ENCODE measurements at places on chromosomes 11 and 22. TPM values are rescaled to one million over a fixed set of nuclear protein-coding genes. Genes with fewer than 3 reads are reported as not detected.

- peak; percentile 17 for DNase-seq
Measured at GRCh38 chr22:49046546-49047361, 780.9 kb downstream of the BRD1 start.

CD59 gene
- total RNA-seq = 682 TPM

- DNase-seq = peak; percentile 64
Measured at GRCh38 chr11:208181-208916, 841 bp downstream of the RIC8A start.

DNA sequence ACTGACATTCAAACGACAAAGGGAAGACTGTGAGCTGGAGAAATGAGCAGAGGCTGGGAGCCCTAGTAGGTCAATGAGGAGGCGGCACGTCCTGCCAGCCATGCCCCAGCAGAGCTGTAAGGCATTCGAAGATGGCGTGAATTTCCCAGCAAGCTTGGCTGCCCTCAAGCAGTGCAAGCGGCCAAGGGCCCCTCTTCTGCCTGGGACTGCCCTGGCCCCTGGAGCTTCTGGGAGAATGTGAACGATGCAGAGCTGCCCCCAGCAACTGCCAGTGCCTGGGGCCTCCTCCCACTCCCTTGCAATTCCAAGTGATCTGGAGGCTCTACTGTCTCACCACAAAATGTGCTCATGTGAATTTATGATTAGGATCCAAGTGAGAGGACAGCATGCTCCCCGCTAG, 4.3 kb downstream of the PPM1F start:
- no peak for DNase-seq

GRCh38 chr11:127191261-127191660, 190.7 kb upstream of the KIRREL3 start:
- no peak for DNase-seq

DNA sequence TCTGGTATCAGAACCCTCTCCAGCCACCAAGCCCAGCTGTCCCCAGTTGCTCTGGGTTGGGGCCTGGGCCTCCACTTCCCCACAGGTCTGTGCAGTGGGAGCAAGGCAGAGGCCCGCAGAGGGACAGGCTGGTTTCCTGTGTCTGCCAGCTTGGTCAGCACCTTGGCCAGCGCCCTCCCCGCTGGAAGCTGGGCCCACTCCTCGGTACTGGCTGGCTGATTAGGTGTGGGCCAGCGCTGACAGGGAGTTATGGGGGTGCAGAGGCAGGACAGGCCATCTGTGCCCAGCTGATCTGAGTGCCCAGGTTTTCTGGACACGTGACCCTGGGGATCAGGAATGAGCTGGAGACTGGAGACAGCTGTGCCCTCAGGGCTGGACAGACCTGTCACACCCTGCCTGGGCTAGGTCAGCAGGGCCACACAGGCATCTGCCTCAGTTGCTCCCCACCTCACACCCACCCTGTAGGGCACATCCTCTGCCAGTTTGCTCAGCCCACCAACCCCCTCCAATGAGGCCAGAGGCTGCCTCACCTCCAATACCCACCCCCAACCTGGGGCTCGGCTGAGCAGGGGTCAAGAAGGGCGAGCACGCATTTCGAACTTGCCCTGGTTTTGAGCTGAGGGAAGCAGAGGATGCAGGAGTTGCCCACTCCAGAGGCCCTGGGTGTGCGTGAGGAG, 175.3 kb downstream of the IGLL1 start:
- DNase-seq = no peak

- DNase-seq = peak; percentile 68
Measured at GRCh38 chr11:65488273-65489034, 10.4 kb upstream of the MALAT1 start.

- no peak for DNase-seq
Measured at GRCh38 chr11:123143921-123144320, 51.1 kb downstream of the CLMP start.

- no peak for DNase-seq
Measured at GRCh38 chr11:11347592-11347991, 5.5 kb downstream of the CSNK2A3 start.

- DNase-seq = no peak
Measured at GRCh38 chr11:69924308-69925161, 105.3 kb upstream of the FGF3 start.

GRCh38 chr11:82837650-82838049, 62.6 kb downstream of the PRCP start:
- DNase-seq = no peak

DNA sequence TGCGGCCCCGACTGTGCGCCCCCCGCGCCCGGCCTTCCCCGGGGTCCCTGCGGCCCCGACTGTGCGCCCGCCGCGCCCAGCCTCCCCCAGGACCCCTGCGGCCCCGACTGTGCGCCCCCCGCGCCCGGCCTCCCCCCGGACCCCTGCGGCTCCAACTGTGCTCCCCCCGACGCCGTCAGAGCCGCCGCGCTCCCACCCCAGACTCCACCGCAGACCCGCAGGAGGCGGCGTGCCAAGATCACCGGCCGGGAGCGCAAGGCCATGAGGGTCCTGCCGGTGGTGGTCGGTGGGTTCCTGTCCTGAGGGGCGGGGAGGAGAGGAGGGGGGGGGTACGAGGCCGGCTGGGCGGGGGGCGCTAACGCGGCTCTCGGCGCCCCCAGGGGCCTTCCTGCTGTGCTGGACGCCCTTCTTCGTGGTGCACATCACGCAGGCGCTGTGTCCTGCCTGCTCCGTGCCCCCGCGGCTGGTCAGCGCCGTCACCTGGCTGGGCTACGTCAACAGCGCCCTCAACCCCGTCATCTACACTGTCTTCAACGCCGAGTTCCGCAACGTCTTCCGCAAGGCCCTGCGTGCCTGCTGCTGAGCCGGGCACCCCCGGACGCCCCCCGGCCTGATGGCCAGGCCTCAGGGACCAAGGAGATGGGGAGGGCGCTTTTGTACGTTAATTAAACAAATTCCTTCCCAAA, 3.1 kb downstream of the DRD4 start:
- DNase-seq = no peak

GRCh38 chr11:113332023-113332422, 17.6 kb downstream of the TTC12 start:
- DNase-seq = no peak

PTPRCAP gene
- total RNA-seq = 2.3 TPM

DNA sequence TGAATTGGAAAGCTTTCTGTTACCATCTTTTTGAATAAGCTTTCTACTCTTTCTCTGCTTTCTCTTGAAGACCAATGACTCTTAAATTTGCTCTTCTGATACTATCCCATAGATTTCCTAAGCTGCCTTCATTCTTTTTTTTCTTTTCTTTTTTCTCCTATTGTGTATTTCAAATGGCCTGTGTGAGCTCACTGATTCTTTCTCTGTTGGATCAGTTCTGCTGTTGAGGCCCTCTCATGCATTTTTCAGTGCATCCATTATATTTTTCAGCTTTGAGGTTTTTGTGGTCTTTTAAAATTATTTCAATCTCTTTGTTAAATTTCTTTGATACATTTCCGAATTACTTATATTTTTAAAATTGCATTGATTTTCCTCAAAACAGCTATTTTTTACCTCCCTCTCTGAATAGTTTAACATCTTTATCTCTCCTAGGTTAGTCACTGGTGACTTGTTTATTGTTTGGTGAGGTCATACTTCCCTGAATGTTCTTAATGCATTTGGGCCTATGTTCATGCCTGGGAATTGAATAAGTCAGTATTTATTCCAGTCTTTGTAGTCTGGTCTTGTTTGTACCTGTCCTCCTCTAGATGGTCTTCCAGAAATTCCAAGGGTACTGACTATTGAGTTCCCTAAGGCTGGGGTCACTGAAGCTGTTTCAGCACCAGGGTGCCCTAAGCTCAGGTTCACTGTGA, 110.6 kb upstream of the SERPIND1 start:
- no peak for DNase-seq

- no peak for DNase-seq
Measured at GRCh38 chr11:120391854-120392253, 55.6 kb downstream of the ARHGEF12 start.

DNA sequence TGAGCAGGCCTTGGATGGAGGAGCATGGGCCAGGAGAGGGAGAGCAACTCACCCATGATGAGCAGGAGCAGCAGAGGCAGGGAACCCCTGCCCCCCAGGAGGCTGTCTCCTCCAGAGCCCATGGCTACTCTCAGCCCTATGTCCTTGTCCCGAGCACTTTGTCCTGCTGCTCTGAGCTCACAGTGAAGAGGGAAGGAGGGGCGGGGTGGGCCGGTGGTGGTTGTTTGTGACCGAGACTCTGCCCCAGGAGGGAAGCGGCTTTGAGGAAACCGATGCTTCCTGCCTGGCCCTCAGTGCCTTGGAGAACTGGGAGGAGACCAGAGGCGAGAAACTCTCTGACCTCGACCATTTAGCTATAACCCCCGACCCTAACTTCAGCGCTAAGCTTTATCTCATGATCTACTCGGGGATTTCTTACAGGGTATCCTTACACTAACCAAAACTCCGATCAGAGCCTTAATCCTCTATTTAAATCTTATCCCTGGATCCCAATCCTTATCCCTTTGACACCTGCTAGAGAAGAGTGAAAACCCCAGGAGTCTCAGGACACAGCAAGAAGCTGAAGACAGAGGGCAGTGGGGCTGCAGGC, at the start of gene ROBO4:
Gene ROBO4, minus strand, starts transcription at position 192 of the 589 bp plus-strand sequence. Its CDS starts 70 bp downstream, at position 122.
- peak; percentile 37 for DNase-seq

GRCh38 chr11:129546266-129546665, 170.6 kb downstream of the BARX2 start:
- no peak for DNase-seq

TMEM121B gene
- 0.24 TPM for total RNA-seq

IGLL1 gene
- total RNA-seq = not detected

- DNase-seq = peak; percentile 85
Measured at GRCh38 chr11:73393479-73394415, 17.5 kb downstream of the RELT start.

DNA sequence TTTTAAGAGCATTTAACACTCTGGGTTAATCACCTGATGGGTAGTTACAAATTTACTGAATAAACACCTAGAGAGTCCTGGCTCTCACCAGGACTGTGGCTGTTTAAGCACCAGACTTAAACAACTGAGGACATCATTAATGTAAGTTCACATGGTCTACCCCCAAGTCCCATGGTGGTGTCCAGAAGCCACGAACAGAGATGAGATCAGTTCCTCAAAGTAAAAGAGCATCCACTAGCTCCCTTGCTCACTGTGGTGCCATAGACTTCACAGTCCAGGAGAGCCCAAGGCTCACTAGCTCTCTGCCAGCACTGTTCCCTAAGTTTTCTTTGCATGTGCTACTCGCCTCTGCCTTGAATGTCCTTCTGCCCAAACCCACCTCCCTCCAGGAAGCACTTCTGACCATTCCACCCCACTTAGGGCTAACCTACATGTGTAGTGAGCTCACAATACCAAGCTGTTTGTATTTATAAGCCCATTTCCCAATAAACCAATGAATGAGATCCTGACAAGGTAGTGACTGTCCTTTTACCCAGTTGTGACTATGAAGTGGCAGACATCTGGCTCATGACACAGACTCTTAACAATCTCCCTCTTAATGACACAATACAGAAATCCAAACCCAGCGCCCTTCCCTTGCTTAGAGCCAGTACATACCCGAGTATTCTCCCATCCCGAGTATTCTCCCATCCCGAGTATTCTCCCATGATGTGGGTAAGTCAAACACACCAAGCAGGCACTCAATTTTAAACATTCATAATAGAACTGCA, 15.7 kb downstream of the NAP1L4 start:
- DNase-seq = no peak

GRCh38 chr22:46688949-46689348, 49.1 kb downstream of the CERK start:
- no peak for DNase-seq

GRCh38 chr11:113994077-113994954, 19.4 kb downstream of the HTR3A start:
- no peak for DNase-seq

GRCh38 chr11:131629925-131630540, 259.6 kb downstream of the NTM start:
- DNase-seq = no peak

DNA sequence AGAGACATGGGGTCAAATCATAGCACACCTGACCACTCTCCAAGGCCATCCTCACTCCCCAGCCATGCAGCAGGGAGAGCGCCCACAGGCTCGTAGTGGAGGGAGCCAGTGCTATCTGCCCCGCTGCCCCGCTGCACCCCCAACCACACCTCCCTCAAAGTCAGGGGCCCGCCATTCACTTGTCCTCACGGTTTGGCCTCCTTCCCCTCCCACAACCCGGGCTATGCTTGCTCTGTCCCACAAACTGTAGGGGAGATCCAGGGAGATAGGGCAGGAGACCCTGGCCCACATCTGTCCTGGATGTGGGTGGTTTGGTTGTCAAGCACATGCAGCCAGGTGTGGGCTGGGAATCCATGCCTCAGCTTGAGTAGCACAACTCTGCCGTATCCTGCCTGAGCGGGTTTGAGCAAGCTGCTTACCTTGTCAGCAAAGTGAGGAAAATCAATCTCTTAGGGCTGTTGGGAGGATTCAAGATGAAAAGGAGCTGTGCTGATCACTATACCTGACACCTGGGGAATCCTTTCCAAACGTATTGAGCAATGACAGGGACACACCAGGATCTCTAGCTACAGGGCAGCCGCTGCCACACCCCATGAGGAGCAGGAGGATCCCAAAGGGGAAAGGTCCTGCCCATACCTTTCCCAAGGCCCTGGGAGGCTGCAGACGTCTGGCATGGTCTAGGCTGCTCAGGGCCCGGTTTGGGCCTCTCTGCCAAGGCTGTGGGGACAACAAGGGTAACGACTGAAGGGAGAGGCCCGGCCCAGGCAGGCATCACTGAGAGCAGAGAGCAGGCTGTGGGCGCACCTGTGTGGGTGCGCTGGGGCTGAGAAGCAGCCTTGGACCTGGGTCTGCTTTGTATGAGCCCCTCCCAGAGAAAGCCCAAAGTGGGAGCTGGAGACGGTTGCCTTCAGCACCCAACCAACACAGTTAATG, 23.3 kb downstream of the KCNJ5 start:
- no peak for DNase-seq
